IMR-90 (cell line): ENCODE measurements at places on chromosomes 13 and 19.

DNA sequence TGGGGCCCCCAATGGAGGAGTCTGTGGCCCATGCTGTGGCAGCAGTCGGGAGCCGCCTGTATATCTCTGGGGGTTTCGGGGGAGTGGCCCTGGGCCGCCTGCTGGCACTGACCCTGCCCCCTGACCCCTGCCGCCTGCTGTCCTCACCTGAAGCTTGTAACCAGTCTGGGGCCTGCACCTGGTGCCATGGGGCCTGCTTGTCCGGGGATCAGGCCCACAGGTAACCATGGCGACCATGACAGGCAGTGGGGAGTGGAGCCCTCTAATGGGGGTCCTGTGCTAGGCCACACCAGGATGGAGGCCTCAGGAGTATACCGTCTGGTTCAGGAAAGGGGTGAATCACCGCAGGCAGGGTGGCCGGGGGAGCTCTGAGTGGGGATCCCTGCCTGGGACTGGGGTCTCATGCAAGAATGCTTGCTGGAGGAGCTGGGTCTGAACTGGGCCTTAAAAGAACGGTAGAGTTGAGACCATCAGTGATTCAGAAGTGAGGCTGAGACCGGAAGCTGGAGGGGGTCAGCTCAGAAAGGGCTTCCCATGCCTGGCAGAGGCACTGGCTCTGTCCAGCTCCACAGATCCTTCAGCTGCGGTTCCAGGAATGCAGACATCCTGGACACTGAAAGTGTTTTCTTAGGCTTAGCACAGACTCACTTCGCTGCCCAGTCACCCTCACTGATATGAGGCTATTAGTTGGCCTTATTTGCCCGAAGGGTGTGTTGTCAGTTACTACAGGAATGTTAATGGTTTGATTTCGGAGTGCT lies 29.1 kb downstream of the CNFN start:
- no peak for DNase-seq

- DNase-seq, result no peak
These were observed 50.7 kb upstream of the EDNRB start for GRCh38 chr13:77969299-77969698.

- DNase-seq, result no peak
These were observed 7.6 kb upstream of the GMIP start for GRCh38 chr19:19651076-19651475.

DNA sequence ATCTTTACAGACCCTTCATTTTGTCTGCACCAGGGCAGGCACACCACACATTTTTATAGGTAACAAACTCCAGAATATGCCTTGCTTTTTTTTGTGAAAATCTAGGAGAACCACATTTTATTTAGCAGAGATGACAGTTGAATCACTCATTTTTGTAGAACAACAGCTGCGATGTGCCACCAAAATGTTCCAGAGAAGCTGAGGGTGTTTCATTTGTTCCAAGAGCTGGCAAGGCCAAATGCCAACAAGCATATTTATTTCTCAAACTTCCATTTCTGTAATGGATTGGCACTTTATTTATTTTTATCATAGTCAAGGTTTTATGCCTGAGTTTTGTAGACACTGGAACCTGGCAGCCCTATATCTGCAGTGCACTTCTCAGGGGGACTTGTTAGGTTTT lies 10.4 kb downstream of the OLFM4 start:
- no peak for DNase-seq

DNA sequence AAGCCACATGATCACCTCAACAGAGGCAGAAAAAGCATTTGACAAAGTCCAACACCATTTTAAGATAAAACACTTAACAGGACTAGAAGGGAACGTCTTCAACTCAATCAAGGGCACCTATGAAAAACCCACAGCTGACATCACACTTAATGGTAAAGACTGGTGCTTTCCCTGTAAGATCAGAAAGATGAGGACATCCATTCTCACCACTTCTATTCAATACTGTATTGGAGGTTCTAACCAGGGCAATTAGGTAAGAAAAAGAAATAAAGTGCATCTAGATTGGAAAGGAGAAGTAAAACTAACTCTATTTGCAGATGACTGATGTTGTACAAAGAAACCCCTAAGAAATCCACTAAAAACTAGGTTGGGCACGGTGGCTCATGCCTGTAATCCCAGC lies 11.2 kb upstream of the AKAP8 start:
- no peak for DNase-seq

- no peak for DNase-seq
These were observed 357.7 kb upstream of the TSHZ3 start for GRCh38 chr19:31706691-31707620.

- no peak for DNase-seq
These were observed 185.7 kb downstream of the RFC3 start for GRCh38 chr13:34003656-34004055.
